Upper lobe of left lung (tissue), 6 donors: ENCODE measurements at places on chromosomes 7 and 10. TPM values are rescaled to one million over a fixed set of nuclear protein-coding genes. Genes with fewer than 3 reads are reported as not detected.

Gene LRRN3
- 0.89 TPM for total RNA-seq

Gene ANK3
- total RNA-seq = 193 TPM

Gene IFIT1
- 54.9 TPM for total RNA-seq

Gene DNAJC2
- total RNA-seq = 30.4 TPM

Gene PCDH15
- total RNA-seq = 0.97 TPM

Gene ARHGEF5
- total RNA-seq = 25.4 TPM

- peaks cover 18% of the 10 kb centered on the region for H3K4me1 ChIP-seq
- no peaks in the 10 kb centered on the region for H3K36me3 ChIP-seq
- no peaks in the 10 kb centered on the region for H3K27me3 ChIP-seq
- DNase-seq = no peak
- H3K27ac ChIP-seq = no peak overlapping the region
These were observed 10.7 kb upstream of the HOXA13 start for GRCh38 chr7:27210441-27211083.

GRCh38 chr10:106424054-106424453 lies 740.5 kb downstream of the SORCS1 start:
- H3K4me1 ChIP-seq = no peaks in the 10 kb centered on the region
- H3K4me3 ChIP-seq = no peak overlapping the region
- no peak for DNase-seq

- H3K27me3 ChIP-seq = no peaks in the 10 kb centered on the region
- no peak for DNase-seq
- H3K36me3 ChIP-seq = no peaks in the 10 kb centered on the region
- H3K27ac ChIP-seq = no peak overlapping the region
- no peaks in the 10 kb centered on the region for H3K4me1 ChIP-seq
These were observed 70.7 kb upstream of the ANTXRL start for GRCh38 chr10:46216003-46216634.

DNA sequence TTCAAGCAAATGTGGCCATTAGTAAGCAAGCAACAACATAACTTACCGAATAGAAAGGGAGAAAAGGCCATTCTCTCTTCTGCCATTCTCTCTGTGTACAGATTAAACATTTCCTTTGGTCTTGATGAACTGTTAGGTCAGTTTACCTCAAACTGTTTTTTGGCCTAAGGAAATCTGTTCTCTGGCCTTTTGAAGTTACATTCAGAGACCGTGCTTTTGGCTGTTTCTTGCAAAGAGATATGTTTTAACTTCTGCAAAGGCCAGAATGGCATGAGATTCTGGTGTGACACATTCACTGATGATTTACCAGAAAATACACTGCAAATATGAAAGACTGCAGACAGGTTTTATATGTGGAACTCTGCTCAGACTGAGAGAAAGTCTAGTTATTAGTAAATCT lies 22.2 kb downstream of the AHR start:
- peaks cover 3% of the 10 kb centered on the region for H3K36me3 ChIP-seq
- peak overlapping the region; percentile 14 for H3K27ac ChIP-seq
- H3K4me1 ChIP-seq = peaks cover 25% of the 10 kb centered on the region
- DNase-seq = no peak
- no peak overlapping the region for H3K4me3 ChIP-seq

DNA sequence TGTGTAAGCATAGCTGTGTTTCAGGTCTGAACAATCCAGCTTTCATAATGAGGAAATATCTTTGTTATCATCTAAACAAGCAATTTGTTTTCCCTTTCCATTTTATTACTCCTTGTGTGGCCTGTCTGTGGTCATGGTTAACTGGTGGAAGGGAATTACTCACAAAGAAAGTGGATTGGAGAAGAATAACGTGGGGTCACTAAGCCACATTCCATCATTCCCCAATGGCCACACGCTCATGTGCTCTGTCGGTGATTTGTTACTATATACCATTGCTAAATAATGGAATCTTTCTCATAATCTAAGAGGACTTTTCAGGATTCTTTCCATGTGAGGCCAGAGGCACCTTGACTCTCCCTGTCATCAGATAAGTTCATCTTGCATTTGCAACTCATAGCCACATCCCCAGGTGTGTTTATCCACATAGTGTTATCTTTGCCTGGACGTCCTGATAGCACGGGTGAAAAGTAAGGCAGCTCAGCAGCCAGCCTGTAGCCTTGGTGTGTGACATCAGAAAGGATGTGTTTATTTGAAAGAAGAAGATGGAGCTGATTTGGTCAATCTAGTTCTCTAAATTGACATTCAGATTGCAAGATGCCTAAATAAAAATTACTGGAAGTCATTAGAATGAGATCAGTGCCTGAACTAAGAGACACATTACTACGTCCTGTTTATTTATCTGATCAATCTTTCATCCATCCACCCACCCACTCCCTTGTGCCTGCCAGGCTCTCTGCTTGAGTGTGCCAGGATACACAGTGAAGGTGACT lies 128.9 kb downstream of the CELF2 start:
- H3K27me3 ChIP-seq = no peaks in the 10 kb centered on the region
- DNase-seq = no peak
- H3K4me3 ChIP-seq = no peak overlapping the region
- H3K4me1 ChIP-seq = peaks cover 34% of the 10 kb centered on the region

DNA sequence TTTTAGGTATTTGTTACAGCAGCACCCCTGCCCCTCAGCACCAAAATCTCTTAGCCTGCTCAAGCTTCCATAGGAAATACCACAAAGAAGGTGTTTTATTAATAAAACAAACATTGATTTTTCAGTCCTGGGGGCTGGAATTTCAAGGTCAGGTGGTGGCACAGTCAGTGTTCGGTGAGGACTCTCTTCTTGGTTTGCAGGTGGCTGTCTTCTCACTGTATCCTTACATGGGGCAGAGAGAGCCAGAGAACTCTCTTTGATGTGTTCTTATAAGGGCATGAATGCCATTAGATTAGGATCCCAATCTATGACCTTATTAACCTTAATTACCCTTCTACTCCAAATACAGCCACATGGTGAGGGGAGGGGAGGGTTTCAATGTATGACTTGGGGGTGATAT lies 112.3 kb upstream of the PFKP start:
- no peaks in the 10 kb centered on the region for H3K4me1 ChIP-seq
- no peak overlapping the region for H3K27ac ChIP-seq
- no peaks in the 10 kb centered on the region for H3K27me3 ChIP-seq
- no peaks in the 10 kb centered on the region for H3K36me3 ChIP-seq

DNA sequence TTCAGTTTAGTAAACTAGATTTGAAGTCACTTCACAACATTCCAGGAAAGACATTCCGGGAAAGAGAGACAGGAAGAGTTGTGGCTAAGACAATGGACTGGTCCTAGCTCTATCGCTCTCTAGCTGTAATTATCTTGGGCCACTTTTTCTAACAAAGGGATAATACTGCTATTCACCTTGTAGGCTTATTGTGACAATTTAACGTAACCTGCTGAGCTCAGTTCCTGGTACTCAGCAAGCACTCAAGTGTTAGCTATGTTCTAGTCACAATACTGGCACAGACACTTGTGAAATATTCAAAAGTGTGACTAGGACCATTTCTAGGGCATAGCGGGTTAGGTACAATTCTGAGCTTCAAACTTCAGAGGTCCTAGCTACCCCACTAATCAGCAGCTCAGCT lies 12.0 kb upstream of the NRCAM start:
- H3K36me3 ChIP-seq = no peaks in the 10 kb centered on the region
- H3K4me1 ChIP-seq = no peaks in the 10 kb centered on the region
- H3K27ac ChIP-seq = no peak overlapping the region
- no peak overlapping the region for H3K4me3 ChIP-seq

GRCh38 chr10:30986053-30986555 lies 45.6 kb downstream of the ZNF438 start:
- DNase-seq = no peak
- no peak overlapping the region for H3K4me3 ChIP-seq
- no peaks in the 10 kb centered on the region for H3K36me3 ChIP-seq

GRCh38 chr7:102061981-102062390 lies 224.7 kb upstream of the SH2B2 start:
- no peak overlapping the region for H3K27ac ChIP-seq
- peak; percentile 57 for DNase-seq
- H3K27me3 ChIP-seq = no peaks in the 10 kb centered on the region
- H3K4me1 ChIP-seq = peaks cover 10% of the 10 kb centered on the region
- peaks cover 7% of the 10 kb centered on the region for H3K36me3 ChIP-seq

DNA sequence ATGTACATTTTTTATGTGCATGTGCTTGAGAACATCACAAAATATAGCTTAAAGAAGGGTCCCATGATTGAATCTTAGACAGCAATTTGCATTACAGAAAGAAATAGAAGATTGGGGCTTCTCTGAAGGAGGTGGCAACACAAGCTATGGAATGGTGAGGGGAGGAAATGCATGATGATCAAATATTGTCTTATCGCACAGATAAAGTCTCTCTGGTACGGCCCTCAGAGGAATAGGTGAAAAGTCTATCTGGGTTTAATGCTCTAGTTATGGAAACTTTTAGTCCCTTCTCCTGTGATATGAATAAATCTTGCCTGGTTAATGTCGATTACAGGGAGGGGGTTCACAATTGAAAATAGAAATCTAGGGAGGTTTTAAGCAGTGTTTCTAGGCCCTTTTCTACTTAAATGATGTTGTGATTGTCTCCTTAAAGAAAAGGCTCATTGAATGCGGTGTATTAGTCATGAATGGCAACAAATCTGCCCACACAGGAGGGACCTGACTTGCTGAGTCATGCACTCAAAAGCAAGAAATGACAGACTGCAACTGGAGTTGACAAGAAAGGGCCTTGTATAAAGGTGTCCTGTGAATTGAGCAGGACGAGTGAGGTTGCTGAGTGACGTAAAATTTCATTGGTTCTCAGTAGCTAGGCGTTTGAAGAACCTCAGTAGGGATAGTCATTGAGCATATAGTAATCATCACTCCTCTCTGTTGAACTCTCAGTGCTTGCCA lies 133.4 kb upstream of the CSTF2T start:
- no peaks in the 10 kb centered on the region for H3K4me1 ChIP-seq
- H3K27me3 ChIP-seq = no peaks in the 10 kb centered on the region
- no peak for DNase-seq
- no peak overlapping the region for H3K27ac ChIP-seq
- H3K4me3 ChIP-seq = no peak overlapping the region

DNA sequence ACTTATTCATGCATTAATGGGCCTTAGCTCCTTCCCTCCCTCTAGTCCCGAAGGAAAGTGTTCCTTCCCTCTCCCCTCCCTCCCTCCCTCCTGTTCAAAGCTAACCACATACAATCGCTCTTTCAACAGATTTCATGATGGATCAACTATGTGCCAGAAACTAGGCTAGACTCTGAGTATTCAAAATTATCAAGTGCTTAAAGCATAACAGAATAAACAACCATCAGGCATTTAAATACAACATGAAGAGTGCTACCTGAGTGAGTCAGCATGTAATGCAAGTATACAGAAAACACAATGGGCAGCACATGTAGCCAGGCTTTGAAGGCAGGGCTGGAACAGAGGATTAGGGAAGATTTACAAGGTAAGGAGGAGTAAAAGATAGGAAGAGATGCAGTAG lies 11.3 kb downstream of the CHCHD3 start:
- no peaks in the 10 kb centered on the region for H3K36me3 ChIP-seq
- no peak for DNase-seq
- H3K27ac ChIP-seq = no peak overlapping the region
- peaks cover 4% of the 10 kb centered on the region for H3K4me1 ChIP-seq
- H3K27me3 ChIP-seq = no peaks in the 10 kb centered on the region
- H3K4me3 ChIP-seq = no peak overlapping the region

DNA sequence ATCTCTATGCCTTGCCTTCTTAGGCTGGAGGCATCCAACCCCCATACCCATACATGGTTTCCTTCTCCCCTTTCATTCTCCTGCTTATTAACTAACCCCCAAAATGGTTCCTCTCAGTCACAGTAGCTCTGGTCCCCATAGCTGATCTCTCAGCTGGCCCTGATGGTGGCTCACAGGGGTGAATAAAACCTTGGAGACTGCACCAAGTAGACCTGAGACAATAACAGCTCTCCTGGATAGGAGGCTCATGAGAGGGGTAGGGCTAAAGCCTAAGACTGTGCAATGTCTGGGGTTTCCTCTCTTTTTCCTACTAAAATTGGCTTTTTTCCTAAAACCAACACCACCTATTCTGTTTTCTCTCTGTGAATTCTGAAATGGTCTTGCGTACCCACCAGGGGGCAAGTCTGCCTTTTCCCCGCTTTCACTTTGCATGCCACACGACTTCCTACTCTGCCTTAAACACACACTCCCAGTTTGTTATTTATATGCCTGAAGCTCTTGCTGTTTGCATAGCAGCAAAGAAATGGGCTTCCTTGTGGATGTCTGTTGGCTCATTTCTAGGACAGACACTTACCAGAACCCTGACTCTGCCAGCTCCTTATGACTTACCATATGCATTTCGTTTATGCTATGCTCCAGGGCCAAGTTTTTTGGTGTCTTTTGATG lies 18.4 kb upstream of the PON1 start:
- no peak overlapping the region for H3K4me3 ChIP-seq
- H3K27ac ChIP-seq = no peak overlapping the region
- no peak for DNase-seq

GRCh38 chr7:34133983-34134782 lies 228.8 kb downstream of the BMPER start:
- no peaks in the 10 kb centered on the region for H3K36me3 ChIP-seq
- no peak for DNase-seq
- no peak overlapping the region for H3K27ac ChIP-seq
- H3K27me3 ChIP-seq = no peaks in the 10 kb centered on the region
- H3K4me1 ChIP-seq = peaks cover 6% of the 10 kb centered on the region
- no peak overlapping the region for H3K4me3 ChIP-seq

- no peak for DNase-seq
- no peak overlapping the region for H3K27ac ChIP-seq
These were observed 111.1 kb upstream of the FAM171A1 start for GRCh38 chr10:15482156-15482555.

GRCh38 chr7:69981646-69982045 lies 383.4 kb downstream of the AUTS2 start:
- no peak overlapping the region for H3K27ac ChIP-seq
- H3K27me3 ChIP-seq = no peaks in the 10 kb centered on the region
- DNase-seq = no peak
- H3K4me1 ChIP-seq = no peaks in the 10 kb centered on the region
- no peak overlapping the region for H3K4me3 ChIP-seq
- no peaks in the 10 kb centered on the region for H3K36me3 ChIP-seq

- H3K4me3 ChIP-seq = no peak overlapping the region
- no peak overlapping the region for H3K27ac ChIP-seq
- DNase-seq = no peak
These were observed 182.4 kb upstream of the FRMD4A start for GRCh38 chr10:14513123-14513522.

DNA sequence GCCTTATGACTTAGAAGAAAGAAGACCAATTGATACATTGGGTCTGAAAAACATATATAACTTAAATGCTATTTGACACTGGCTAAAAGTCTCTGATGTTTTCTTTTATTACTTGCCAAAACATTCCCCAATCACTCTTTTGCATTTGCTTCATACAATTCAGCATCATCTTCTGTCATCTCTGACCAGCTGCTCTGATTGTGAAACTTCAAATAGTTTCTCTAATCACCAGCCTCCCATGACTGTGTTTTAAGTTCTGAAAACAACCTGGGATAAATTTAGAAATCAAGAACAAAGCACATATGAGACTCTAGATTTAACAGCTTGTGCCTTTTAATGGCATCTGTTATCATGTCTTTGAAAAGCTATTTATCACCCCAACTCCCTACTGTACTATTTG lies 208.4 kb upstream of the KCND2 start:
- H3K27me3 ChIP-seq = no peaks in the 10 kb centered on the region
- H3K36me3 ChIP-seq = no peaks in the 10 kb centered on the region
- no peak overlapping the region for H3K27ac ChIP-seq
- no peak overlapping the region for H3K4me3 ChIP-seq
- DNase-seq = no peak

- H3K27me3 ChIP-seq = no peaks in the 10 kb centered on the region
- DNase-seq = no peak
- H3K4me3 ChIP-seq = no peak overlapping the region
- H3K27ac ChIP-seq = no peak overlapping the region
- H3K36me3 ChIP-seq = no peaks in the 10 kb centered on the region
These were observed 48.3 kb downstream of the ABCB1 start for GRCh38 chr7:87552351-87552900.
